ENCODE measurements at places on chromosomes 12 and 14.

DNA sequence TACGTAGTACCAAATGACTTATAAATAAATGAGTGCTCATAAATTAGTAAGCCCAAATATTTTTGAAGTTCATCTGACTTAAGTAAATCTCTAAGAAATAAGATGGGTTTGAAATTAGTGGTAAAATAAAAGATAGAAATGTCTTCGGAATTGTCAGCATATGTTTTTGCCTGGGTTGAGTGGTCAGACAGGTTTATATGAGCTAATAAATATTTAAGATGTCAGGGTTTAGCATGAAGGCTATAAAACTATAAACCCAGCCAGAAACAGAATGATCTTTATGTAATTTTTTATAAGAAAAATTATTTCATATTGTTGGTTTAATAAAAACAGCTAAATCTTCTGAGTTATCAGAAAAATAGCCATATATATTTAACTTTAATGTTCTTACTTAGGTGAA, 37.3 kb downstream of the JAG2 start:
- no peak for DNase-seq

DNA sequence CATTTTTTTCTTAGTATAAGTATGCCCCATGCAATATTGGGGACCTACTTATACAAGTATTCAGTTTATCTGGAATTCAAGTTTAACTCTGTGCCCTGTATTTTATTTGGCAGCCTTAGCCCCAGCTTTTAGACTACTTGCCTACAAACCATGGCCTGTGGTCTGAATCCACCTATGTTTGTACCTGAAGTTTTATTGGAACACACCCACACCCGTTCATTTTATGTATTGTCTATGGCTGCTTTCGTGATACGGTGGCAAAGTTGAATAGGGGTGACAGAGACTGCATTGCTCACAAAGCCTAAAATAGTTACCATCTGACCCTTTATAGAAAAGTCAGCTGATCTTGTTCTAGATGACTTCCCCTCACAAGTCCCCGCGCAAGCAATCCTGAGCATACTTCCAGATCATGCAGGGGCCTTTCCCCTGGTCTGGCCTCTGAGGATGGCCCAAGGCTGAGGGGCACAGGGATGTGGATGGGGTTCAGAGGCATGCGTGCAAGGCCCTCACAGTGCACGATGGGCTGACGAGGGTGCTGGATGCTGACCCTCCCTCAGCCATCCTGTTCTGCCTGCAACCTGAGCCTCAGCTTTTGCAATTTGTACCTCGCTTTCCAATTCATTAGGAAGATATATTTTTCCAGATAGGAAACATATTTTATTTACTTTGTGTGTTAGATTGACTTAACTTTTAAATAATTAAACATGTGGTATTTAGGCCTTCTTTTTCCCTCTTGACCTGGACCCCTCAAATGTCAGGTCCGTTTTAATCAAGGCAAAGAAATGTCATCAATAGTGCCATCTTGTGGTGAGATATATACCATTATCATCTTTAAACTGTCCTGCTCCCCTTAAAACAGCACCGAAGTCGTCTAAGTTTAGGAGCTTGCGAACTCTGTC, 527.3 kb upstream of the CCDC196 start:
- no peak for DNase-seq

DNA sequence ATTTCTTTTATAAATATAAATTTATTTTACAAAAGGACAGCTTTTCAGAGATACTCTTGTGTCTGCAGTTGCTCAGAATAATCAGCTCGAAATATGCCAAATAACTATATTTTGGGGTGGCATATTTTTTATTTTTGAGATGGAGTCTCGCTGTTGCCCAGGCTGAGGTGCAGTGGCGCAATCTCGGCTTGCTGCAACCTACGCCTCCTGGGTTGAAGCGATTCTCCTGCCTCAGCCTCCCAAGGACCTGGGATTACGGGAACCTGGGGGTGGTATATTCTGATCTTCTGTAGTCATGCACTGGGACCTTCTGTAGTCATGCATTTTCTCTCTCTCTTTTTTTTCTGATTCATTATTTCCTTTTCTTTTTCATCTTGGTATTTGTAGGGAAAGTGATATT, 135.0 kb upstream of the AMIGO2 start:
- no peak for DNase-seq

- no peak for DNase-seq
Measured at GRCh38 chr14:61130512-61131260, 149.6 kb downstream of the SLC38A6 start.

DNA sequence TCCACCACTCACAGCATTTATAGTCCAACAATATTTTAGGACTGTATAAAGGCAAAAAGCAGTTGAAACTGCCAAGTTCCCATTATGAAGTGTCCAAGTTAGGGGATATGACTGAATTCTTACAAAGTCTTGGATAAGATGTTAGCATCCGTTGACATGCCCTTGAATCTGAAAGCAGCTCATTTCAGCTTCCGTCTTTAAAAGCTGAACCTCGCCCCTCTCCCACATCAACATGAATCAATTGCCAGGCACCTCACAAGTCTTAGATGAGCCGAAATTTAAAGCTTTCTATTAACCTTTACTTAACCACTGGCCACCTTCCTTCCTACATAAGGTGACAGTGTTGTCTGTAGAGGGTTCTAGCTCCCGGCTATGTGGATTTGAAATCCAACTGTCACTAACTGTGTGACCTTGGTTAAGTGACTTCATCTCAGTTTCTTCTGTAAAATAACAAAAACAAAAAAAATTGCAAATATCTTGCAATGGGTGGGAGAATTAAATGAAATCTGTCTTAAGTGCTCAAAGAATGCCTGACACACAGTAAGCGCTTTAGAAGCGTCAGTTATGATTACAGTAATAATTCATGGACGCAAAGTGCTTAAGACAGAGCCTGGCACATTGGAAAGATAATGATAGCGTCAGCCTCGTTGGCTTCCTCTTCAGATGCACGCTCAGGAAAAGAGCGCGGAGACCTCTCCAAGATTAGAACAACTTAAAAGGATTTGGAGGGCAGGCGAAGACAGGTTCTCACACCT, 1.2 kb downstream of the PPP1CC start:
- no peak for DNase-seq

GRCh38 chr12:42799966-42800365, 210.4 kb upstream of the PRICKLE1 start:
- no peak for DNase-seq

GRCh38 chr12:64057706-64058105, 164.4 kb downstream of the KICS2 start:
- no peak for DNase-seq

DNA sequence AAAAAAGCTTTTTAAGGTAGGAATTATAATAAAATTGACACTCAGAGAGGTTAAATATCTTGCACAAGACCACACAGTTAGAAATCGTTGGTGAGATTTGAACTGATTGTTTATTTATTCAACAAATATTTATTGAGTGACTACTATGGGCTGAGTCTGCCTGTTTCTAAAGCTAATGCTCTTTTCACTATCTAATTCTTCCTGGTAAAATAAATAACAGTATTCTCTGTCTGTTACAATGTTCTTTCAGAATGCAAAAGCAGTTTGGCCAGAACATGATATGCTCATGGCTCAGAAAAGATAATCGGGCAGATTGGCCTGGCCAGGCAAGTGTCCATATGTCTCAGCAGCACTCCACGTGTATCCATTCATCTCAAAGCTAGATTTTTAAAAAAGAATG, 82.0 kb downstream of the BTG1 start:
- DNase-seq: no peak

GRCh38 chr12:88258396-88258795, 116.3 kb downstream of the TMTC3 start:
- no peak for DNase-seq

GRCh38 chr12:93169536-93169935, 208.2 kb upstream of the NUDT4 start:
- no peak for DNase-seq

DNA sequence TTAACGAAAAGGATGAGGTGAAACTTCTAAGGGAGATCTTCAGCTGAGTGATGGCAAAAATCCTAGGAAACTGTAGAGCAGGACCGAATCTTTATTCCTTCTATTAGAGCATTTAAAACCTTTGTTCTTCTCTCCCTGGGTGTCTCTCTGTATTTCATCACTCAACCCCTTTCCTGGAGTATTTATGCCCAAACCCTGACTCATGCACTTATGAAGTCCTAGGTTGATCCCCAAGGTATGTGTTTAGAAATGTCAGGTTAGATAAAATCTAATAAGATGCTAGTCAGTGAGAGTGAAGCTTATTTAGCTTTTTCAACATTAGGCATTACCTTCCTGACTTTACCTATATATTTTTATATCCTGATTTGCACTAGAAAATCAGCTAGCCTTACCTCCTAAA, 239.8 kb upstream of the NPAS3 start:
- no peak for DNase-seq

DNA sequence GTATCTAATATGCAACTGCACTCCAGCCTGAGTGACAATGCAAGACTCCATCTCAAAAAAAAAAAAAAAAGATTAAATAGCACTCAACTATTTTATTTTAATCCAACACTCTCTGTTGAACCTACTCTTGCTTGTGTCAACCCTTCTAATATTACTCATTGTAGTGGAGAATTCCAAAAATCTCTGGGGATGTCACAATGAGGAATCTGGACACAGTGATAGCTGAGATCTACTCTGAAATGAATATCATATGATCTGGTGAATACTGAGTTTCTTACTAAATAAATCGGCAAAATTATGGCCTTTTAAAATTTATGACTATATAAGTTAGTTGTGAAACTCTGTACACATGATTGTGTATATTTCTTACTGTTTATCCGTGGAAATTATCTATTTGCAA, 418.2 kb downstream of the BCAT1 start:
- DNase-seq: no peak

- no peak for DNase-seq
Measured at GRCh38 chr12:45548426-45548825, 181.1 kb upstream of the ARID2 start.

DNA sequence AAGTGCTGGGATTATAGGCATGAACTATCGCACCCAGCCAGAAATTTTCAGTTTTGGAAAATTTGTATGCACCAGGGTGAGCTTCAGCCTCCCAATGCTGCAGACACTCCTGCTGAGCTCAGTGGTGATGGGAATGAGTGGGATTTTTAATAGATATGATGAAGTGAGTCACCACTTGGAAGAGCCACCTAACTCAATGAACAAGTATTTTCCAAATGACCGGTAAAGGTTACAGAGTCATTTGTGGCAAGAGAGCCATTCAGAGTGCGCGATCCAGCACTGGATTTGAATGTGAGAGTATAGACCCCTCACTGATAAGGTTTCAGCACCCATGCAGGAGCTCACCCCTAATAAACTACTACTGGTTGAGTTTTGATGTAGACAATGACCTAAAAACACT, 100.7 kb downstream of the PPP2R5C start:
- DNase-seq: no peak

- DNase-seq: no peak
Measured at GRCh38 chr12:123163227-123163626, 12.3 kb upstream of the PITPNM2 start.

GRCh38 chr12:116299665-116300328, 22.3 kb upstream of the MED13L start:
- no peak for DNase-seq

GRCh38 chr12:82862069-82862841, 175.5 kb downstream of the TMTC2 start:
- no peak for DNase-seq

DNA sequence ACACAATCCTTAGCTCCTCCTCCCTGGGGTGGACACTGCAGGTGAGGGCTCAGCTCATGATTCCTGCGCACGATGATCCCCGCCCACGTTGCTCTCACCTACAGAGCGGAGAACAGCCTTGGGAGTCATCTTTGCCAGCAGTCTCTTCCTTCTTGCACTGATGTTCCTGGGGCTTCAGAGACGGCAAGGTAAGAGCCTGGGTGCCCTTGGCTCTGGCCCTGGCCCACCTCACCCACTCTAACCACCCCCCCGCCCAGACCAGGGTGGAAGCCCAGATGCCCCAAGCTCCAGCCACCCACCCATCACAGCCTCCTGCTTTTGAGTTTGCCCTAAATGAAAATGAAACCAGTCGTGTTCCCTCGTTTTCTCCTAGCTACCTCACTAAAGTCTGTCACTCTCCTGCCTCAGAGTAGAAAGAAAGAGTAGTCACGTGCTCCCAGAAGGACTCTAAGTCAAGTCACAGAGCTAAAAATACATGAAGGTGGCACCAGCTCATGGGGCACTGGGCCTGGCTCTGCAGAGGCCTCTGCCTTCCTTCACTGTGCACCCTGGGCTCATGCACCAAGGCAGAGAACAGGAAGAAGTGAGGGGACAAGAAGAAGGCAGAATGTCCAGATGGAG, 9.0 kb downstream of the TAPBPL start:
- no peak for DNase-seq

GRCh38 chr14:81028461-81028860, 73.0 kb downstream of the TSHR start:
- no peak for DNase-seq

DNA sequence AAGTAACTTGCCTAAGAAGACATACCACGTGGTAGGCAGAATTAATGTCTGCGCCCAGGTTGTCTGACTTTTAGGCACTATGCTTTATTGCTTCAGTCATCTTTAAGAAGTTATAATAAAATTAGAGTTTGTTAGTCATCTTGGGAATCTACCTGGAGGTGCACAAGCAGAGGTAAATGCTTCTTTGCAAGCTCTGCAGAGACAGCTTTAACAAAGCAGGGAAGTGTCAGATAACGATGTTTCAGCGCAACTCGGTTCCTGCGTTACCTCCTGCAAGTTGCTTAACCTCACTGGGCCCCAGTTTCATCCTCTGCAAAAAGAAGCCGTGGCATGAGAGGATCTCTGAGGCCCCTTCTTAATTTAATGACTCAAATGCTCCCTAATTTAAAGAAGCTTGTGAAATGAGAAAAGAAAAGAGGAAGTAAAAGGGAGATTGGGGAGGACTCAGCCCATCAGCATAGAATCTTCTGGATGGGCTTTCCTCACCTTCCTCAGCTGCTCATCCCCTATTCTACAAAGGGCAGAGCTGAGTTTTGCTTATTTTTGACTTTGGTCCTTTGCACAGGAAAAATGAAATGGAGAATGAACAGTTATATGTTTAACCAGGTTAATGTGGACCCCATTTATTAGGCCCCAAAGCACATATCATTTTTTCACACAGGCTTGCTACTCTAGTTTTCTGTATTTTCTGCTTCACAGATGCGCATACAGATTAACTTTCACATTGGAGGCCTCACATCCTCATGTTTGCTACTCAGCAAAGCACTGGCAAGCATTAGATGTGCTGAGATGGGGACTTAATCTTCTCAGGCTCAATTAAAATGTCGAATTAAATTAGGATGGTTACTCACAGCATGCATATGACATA, 5.1 kb downstream of the ARHGDIB start:
- no peak for DNase-seq

- no peak for DNase-seq
Measured at GRCh38 chr14:72549854-72550253, 344.0 kb downstream of the DPF3 start.

GRCh38 chr12:10716704-10717315, 6.3 kb downstream of the YBX3 start:
- peak; percentile 20 for DNase-seq

All from posterior cingulate gyrus (tissue), 11 donors.